ENCODE measurements at places on chromosomes 3 and 15.

- no peak for DNase-seq
These were observed 17.1 kb downstream of the HGD start for GRCh38 chr3:120664926-120665325.

DNA sequence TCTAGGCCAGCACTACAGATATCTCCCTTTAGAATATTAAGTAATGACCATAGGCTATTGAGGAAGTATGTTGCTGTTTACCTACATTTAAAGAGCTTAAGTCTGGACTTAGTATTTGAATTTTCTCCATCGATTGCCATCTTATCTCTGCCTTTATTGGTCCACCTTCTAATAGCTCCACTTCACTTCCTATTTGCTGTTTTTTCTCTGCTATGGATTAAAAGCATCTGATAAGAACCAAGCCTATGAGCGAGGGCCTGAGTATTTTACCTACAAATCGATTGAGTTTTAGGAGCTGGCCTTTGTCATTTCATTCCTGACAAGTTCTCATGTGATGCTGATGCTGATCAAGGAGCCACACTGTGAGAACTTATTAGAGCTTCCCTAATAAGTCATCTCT lies 52.6 kb upstream of the AKAP13 start:
- no peak for DNase-seq

DNA sequence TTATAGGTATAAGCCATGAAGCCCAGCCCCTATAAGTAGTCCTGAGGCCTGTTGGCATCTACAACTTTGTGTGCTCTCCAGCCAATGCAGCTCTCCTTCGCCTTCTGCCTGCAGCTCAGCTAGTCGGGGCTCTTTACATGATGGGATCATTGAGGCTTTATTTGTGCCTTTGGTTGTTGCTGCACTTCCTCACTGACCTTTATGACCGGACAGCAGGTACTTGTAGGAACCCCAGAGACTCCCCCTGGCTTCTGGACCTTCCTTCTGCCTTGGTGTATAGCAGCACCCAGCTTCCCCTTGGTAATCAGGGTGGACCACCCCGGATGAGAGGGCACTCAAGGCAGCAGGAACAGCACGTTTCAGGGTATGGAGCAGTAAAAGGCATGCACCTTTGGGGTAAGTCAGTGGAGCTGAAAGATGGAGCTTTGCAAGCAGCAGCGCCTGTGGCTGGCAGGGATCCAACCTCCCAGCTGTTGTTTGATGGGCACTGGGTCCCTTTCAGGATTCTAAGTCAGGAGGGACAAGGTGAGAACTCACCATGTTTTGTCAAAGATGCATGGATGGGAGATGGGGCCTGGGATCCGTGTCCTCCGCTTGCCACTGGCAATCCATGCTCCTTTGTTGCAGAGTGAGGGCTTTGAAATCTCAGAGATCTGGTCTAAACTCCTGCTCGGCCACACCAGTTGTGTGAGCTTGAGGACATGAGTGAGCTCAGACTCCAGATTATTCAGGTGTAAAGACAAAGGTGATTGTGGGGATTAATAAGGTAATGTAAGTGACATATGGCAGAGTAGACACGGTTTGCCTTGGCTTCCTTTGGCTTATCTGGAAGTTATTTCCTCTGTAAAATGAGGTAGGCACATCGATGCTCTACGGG lies 65.1 kb upstream of the KLF13 start:
- DNase-seq, result no peak

DNA sequence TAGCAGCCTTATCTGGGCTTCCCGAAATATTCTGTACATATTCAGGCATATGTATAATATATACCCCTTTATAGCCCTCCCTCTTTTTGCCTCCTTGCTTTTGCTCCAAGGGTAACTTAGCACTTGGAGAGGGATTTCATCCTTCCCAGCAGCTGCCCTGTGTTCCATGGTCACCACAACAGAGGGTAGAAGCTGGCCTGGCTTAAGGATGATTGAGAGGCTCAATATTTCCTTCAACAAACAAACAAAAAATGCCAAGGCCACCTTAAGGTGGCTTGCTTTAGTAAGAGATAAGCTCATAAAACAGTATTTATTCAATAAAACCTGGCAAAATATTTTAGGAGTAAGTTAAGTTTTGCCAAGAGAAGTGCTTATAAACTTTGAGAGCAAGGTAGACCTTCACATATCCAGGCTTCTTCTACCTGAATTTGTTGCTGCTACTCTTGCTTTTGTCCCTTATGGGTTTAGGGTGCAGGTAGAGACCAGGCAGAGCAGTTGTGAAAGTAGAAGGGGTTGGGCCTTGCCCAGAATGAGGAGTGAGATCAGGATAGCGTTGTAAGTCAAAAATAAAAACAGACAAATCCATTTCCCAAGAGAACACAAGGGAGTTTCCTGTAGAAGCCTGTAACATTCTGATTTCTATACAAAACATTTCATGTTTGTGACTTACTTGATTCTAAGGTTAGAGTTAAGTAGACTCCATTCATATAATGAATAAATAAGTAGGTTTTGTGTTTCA lies 52.7 kb upstream of the ATOSA start:
- no peak for DNase-seq
